Stimulated activated CD8-positive, alpha-beta memory T cell treated with anti-CD3 and anti-CD28 coated beads, Interleukin-15, amount 100 ng/mL, for 4 hours (primary cell): ENCODE measurements at places on chromosomes 7 and 10.

DNA sequence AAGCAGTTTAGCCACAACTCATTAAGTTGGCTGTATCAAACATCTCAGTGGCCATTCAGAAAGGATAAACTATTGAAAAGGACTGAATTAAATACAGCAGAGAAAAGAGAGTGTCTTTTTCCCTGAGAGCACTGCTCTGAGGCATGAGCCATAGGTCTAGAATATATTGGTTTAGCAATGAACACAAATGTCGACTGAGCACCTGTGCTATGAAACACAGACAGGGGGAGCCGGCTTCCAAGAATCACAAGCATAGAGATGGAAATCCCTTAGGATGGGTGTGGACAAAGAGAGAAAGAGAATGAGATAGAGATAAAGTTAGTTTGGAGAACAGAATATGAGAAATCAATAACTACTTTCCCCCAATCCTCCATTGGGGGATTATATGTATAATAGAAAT, 54.8 kb downstream of the DGKI start:
- no peak for DNase-seq

- no peak for DNase-seq
Measured at GRCh38 chr7:2512179-2512661, 7.4 kb upstream of the LFNG start.

GRCh38 chr10:79142522-79143309, 74.0 kb downstream of the ZMIZ1 start:
- DNase-seq = no peak

DNA sequence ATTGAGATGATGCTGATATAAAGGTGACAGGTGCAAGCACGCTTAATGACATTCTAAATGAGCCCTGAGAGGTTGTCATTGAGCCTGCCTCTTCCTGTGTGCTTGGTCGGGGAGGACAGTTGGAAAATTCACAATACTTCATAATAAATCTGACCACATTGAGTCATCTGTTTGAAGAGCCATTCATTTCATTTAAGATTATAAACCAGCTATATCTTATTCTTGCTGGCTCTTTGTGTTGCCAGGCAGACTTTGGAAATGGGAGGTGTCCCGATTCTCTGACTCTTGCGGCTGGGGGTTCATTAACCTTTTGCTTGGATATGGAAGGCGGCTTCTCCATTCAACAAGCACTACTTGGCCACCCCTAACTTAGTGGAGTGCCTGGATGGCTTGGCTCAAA, 198.2 kb downstream of the FANK1 start:
- DNase-seq = no peak

GRCh38 chr7:90210981-90211380, 559 bp upstream of the STEAP2 start:
- no peak for DNase-seq

DNA sequence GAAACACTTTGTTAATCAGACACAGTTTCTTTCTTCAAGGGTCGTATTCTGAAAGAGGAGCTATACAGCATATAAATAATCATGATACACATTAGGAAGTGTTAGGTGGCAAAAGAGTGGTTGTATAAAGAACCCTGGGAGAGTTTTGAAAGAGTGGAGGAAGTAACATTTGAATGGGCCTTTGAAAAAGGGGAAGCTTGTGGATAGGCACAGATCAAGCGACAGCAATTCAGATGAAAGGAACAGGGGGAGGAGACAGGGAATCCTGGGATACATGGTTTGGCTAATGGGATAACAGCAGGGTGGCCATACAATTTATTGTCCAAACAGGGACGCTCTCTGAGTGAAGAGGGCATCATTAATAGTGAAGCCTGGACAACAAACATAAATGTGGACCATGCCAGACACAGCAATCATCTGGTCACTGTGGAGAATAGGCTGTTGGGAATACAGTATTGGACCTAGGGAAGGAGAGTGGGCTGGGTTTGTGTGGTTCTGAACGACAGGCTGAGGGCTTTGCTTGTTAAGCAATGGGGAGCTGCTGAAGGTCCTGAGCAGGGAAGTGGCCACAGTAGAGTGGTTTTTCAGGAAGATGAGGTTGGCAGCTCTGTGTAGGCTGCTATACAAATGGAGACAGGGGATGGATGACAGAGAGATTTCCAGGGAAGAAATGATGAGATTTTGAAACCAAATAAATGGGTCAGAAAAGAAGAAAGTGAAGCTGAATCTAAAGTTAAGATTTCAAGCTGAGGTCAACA, 75.9 kb downstream of the ICA1 start:
- DNase-seq = no peak

- no peak for DNase-seq
Measured at GRCh38 chr10:73251683-73252444, 580 bp downstream of the MRPS16 start.

DNA sequence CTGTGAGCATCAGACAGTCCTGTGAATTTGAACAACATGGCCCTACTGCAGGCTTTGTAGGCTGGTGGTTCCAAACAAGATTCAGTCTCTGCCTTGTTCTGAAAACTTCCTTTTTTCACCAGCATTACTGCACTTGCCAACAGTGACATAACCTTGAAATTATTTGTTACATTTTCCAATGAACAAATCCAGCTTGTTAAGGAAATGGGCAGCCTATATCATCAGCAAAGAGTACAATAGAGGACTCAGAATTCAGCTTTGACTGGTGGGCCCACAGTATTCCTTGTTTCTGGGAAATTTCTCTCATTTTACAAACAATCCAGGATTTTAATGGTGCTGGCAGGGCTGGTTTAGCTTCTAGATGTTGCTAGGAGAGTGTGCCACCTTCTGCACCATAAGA, 703.7 kb upstream of the FZD8 start:
- DNase-seq = no peak

- DNase-seq = no peak
Measured at GRCh38 chr7:129790136-129790535, 162.6 kb downstream of the UBE2H start.

DNA sequence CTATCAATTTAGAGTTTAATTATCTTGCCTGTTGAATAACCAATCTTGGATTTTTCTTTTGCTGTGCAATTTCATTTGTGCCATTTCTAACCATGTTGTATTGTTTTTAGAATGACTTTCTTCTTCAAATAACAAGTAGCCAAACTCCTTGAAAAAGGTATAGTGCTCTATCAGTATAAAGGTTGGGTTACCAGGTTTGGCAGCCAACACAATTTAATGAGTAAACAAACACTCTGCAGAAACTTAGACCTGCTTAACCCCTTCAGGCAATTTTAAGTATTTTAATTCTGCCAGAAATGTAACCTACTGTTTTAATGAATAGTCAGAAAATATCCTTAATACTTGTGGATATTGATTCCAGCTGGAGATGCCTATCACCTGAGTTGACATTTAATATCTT, 299.8 kb downstream of the ARL4A start:
- DNase-seq = no peak

DNA sequence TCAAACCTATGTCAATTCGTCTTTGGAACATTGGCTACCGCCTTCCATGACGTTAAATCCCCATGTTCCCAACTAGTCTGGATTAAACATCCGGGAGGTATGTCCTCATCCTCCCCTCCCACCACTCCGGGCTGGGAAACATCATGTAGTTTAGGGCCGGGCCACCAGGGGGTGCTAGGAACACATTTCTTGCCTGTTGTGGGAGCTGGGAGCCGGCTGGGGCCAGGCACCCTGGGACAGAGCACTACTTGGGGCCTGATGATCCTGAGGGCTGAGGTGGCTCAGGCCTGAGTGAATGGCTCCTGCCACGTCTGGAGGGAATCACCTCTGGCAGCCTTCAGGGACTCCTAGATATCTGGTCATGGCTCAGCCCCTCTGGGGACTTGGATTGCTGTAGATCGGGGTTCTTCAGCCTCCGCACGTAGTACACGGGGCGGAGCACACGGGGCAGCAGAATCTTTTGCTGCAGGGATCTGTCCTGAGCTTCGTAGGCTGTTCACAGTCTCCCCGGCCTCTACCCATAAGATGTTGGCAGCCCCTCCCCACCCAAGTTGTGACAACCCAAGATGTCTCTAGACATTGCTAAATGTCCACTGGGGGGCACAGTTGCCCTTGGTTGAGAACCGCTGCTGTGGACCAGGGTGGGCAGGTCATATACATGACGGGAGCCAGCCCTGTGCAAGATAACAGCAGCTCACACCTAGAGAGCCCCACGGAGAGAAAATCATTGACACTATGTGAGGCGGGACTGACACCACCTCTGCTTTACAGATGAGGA, 141.2 kb upstream of the ZNF716 start:
- no peak for DNase-seq

DNA sequence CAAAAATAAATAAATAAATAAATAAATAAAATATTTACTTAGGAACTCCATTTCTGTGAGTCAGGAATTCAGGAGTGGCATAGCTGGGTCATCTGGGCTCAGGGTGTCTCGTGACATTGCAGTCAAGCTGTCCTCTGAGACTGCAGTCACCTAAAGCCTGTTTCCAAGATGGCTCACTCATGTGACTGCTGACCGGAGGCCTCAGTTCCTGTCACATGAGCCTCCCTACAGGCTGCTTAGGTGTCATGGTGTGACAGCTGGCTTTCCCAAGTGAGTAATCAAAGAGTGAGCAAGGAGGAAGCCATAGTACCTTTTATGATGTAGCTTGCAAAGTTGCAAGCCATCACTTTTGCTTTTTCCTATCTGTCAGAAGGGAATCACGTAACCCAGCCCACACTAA, 128.6 kb upstream of the KCTD7 start:
- DNase-seq = no peak

GRCh38 chr10:58414270-58415041, 29.2 kb downstream of the TFAM start:
- DNase-seq = no peak

GRCh38 chr10:5478694-5479305, 20.6 kb downstream of the CALML5 start:
- no peak for DNase-seq

DNA sequence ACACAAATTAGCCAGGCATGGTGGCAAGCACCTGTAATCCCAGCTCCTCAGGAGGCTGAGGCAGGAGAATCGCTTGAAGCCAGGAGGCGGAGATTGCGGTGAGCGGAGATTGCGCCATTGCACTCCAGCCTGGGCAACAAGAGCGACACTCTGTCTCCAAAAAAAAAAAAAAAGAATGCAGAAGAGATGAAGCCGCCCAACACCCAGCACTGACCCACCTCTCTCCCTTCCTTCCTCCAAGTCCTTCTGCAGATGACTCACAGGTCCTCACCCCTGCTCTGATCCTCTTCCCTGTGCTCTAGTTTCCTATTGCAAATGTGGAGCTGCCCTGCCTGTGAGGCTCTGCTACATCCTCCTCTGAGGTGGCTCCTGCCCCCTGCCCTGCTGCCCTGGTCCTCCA, 22.0 kb upstream of the OPALIN start:
- no peak for DNase-seq

DNA sequence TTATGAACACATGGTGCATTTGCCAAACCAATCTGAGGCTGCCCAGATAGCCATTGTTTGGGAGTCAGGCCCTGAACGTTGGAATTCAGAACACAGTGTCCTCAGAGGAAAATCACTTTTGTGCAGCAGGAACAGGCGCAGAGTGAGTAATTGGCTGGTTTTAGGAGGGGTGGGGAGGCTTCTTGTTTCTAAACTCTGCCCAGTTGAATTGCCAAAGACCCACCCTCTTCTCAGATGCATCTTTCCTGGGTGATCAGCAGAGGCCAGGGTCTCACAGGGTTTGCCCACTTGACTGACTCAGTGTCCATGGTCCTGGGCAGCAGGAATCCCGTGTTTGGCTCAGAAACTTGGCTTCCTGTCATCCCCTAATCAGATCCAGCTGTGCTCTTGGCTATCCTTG, 24.3 kb downstream of the PRLHR start:
- DNase-seq = no peak

DNA sequence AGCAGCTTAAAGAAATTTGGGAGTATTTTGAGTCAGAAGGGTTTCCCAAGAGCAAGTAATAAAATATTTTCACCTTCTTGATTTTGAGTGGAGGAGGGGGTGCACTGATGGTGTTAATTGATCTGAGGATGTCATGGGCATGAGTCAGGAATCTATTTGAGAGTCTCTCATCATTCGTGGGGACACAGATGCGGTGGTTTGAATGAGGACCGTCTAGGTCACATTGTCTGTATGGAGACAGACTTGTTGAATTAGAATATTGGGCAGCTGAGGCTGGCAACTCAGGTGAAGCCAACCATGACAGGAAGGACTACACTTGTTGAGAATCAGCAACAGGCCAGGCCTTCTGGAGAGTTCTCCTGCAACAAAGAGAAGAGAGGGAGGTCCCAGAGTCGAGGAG, 127.0 kb downstream of the INSYN2A start:
- DNase-seq = no peak

DNA sequence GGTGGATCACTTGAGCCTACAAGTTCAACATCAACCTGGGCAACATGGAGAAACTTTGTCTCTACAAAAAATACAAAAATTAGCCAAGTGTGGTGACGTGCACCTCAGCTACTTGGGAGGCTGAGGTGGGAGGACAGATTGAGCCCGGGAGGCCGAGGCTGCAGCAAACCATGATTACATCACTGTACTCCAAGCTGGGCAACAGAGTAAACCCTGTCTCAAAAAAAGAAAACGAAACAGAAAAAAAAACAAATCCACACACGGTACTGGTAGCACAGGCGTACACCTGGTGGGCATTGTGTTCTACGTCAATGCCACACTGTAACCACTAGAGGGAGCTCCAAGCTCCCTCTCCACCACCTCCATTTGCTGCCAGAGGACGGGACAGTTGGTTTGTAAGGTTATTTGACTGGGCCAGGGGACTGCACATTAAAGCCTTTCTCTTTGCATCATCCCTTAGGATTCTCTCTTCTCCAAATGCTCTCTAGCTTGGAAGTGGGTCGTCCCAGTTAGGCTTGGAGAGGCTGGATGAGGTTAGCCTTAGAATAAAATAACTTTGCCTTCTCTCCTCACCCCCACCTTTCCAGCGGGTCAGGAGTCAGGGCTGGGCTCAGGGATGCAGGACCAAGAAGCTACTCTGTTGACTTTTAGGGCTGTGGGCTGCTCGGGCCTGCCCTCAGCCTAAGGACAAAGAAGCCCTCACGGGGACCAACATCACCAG, 130.8 kb downstream of the SORBS1 start:
- DNase-seq = peak; percentile 6

DNA sequence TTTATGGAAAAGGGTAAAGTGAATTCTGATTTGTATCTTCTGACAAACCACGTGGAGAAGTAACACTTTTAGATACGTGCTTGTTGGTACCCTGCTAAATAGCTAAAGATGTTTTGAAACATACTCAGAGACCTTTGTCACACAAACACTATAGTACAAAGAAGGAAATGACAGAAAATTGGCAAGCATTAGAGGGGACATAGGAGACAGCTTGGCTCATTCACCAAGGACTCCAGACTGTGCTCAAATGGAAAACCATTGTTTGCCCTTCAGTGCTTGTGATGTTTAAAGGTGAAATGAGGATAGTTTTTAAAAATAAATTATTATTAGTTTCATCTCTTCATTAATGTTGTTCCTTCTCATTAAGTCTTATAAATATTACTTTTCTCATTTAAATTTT, 34.0 kb upstream of the CD36 start:
- no peak for DNase-seq

- DNase-seq = no peak
Measured at GRCh38 chr7:1364068-1364905, 95.0 kb downstream of the MICALL2 start.

GRCh38 chr7:32163141-32163806, 93.1 kb upstream of the PDE1C start:
- DNase-seq = no peak

GRCh38 chr7:55132890-55133551, 114.2 kb downstream of the EGFR start:
- DNase-seq = no peak

- no peak for DNase-seq
Measured at GRCh38 chr7:116111475-116111874, 80.9 kb upstream of the TFEC start.
